ENCODE measurements at places on chromosomes 16 and 17.
A peak's percentile ranks its signal among the peaks of the same experiment; 100 is the strongest.

GRCh38 chr17:80195671-80196529, 24.2 kb downstream of the SGSH start:
- DNase-seq, result peak; percentile 26

GRCh38 chr16:78918805-78919305, 681.7 kb downstream of the MAF start:
- DNase-seq, result no peak

- DNase-seq, result no peak
Observed at GRCh38 chr16:69345923-69346322, 5.7 kb downstream of the TMED6 start.

GRCh38 chr17:54990118-54990517, 21.6 kb downstream of the STXBP4 start:
- no peak for DNase-seq

DNA sequence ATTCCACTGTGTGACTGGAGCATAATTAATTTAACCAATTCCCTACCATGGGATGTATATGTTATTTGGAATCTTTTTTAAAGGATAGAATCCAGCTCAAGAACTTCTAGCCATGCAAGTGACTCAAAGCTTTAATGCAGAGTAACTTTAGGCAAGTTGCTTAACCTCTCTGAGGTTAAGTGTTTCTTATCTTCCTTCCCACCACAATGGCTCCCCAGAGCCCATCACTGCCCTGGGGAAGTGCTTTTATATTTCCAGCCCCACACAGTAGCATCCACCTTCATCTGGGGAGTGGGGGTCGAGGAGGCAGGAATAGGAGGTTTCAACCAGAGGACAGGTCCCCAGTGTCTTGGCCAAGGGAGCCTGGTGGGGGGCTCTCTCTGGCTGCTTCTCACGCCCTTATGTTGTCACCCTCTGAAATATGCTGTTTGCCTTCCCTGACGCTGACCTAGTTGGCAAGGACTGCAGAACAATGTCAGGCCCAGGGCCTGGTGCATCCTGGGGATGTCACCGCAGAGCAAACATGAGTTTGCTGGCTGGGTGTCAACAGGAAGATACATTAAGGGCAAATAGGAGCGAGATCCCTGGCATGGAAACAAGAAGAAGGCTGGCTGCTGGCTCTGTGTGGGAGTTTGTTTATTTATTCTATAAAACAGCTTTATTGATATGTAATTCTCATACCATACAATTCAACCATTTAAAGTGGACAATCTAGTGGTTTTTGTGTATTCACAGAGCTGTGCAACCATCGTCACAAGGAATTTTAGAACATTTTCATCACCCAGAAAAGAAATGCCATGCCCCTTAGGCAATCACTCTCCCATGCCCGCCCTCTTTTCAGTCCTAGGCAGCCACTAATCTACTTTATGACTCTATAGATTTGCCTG, 46.6 kb upstream of the WSB1 start:
- DNase-seq, result peak; percentile 70

DNA sequence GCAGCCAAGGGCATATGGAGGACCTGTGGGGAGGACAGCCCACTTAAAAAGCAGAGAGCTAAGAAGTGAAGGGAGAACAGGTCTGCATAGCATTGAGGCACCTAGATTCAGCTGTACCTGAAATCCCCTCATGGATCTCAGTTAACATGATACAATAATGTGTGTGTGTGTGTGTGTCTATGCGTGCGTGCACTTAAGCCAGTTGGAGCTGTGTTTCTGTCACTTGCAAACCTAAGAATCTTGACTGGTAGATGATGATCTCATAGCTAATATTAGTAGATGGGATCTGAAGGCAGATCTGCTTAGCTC, 1.7 kb upstream of the ITPRIPL2 start:
- no peak for DNase-seq

GRCh38 chr16:57960310-57960709, 10.6 kb downstream of the CNGB1 start:
- no peak for DNase-seq

DNA sequence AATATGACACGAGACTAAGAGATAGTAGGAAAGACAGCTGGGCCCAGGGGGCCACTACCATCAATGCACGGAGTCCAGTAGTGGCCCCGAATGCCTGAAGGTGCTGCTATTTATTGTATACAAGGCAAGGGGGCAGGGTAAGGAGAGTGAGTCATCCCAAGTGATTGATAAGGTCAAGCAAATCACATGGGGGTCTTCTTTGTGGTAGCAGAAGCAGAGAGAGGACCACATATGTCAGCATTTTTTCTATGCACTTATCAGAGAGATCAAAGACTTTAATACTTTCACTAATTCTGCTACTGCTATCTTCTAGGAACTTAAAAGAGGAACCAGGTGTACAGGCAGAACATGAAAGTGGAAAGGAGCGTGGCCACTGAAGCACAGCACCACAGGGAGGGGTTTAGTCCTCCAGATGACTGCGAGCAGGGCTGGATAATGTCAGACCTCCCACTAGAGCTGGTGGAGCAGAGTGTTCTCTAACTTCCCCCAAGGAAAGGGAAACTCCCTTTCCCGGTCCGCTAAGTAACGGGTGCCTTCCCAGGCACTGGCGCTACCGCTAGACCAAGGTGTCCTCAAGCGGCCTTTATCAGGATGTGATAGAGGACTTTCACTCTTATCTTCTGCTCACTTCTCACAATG, 26.4 kb upstream of the ARL4D start:
- DNase-seq, result no peak

GRCh38 chr17:50046179-50046578, 9.7 kb upstream of the ITGA3 start:
- DNase-seq, result no peak

DNA sequence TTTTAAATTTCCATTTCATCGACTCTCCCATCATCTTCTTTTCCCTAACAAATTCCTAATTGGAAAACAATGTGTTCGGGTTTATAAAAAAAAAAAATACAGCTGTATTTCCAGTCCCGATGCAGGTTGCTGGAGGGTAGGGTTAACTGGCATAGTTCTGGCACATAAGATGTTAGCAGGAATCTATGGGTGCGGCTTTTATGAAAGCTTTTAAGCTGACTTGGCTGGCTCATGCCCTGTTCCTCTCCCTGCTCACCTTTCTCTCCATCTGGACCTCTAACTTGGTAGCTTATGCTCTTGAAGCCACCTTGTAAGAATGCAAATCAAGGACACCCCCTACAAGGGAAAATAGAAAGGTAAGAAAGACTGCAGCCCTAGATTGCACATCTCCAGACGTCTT, 33.2 kb upstream of the KCNJ2 start:
- DNase-seq, result no peak

GRCh38 chr16:31357324-31358109, 2.5 kb downstream of the ITGAX start:
- no peak for DNase-seq

- DNase-seq, result no peak
Observed at GRCh38 chr16:10964891-10965326, 20.5 kb downstream of the CLEC16A start.

DNA sequence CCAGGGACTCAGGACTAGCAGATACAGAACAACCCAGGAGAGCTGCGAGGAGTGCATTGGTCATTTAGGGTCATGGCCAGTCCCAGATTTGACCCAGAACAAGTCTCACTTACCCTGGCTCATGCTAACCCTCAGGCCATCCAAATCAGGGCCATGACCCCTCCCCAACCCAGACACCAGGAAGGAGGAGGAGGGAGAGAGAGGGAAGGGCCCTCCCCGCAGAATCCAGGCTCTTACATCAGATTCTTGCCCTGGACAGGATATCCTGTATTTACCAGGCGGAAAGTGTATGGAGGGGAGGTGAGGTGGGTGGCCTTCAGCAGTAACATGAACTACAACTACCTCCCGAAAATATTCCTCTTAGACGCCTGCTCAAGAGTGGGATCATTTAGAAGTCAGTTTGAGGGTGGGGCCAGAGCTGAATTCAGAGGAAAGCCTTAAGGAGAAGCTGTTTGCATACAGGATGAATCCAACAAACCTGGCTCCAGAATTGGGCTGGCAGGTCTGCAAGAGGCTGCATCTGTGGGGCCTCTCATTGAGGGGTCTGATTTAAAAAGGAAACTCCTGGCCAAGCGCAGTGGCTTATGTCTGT, 2.1 kb downstream of the VAT1 start:
- DNase-seq, result no peak

GRCh38 chr17:17032131-17032692, 10.0 kb upstream of the MPRIP start:
- DNase-seq, result peak; percentile 73

DNA sequence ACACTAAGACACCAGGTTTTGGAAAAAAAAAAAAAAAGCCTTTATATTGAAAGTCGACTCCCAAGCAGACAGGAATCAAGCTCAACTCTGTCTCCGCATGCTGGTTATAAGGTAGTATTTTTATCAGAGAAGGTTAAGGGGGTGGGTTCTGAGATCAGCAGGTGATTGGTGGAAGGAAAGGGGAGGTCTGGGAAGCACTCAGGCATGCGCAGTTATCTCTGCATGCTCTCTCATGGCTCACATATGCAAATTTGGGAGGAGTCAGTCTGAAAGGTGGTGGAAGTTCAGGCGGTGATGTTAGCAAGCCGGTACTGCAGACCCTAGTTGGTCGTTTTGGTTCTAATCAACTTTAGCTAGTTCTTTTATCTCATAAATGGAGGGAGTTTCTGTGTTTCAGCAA, 357.6 kb upstream of the C16orf82 start:
- DNase-seq, result no peak

DNA sequence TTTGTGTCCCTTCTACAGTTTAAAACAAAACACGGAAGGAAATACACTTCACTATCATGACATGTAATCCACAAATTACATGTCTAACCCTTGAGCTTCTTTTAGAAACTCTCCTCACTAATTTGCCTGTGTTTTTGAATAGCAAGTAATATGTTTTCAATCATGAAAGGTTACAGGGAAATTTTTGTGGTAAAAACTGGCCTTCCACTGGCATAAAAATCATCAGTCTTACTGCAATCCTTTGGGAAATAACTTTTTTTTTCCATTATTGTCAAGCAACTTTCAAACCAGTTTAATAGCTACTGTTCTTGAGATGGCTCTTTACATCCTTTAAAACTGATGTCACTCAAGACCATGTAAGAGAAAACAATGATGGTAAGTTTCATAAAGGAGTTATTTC, 27.0 kb downstream of the MYO1D start:
- no peak for DNase-seq

DNA sequence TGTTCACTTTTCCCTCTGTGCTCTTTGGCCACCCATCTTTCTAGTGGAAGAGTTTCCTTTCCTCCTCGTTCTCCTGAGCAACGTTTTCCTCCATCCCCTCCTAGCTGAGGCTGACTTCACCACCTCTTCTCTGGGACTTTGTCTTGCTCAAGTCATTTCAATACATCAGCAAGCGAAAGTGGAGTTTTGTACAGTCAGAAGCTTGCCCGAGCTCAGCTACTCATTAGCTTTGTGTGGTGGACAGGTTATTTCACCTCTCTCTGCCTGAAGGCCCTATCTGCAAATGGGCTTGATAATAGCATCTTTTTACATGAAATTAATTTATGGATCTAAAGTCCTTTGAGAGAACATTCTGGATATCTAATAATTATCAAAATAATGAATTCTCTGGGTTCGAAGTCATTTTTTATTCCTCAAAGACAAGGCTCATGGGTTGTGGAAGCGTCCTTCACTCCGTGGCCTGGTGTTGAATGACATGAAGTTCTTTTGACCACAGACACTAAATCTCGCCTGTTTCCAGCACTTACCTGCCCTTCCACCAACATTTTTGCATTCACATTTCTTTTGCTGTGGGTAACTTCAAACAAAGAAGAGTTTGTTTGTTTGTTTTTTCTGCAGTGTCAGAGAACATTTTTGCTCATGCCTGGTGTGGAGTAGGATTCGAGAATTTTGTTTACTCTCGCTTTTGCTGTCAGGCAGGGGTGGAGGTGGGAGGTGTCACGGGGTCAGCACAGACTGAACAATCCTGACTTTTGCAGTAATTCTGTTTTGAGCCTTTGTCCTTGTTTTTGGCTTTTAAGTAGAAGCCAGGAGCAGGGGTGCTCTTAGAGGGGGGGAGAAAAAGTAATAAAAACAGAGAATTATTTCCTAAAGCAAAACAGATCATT, 155.0 kb upstream of the CACNG5 start:
- no peak for DNase-seq

Data from Calu3 (cell line).